ENCODE measurements at places on chromosomes 3 and 15.

- DNase-seq = peak; percentile 30
Measured at GRCh38 chr3:18740631-18741583, 315.8 kb upstream of the SATB1 start.

DNA sequence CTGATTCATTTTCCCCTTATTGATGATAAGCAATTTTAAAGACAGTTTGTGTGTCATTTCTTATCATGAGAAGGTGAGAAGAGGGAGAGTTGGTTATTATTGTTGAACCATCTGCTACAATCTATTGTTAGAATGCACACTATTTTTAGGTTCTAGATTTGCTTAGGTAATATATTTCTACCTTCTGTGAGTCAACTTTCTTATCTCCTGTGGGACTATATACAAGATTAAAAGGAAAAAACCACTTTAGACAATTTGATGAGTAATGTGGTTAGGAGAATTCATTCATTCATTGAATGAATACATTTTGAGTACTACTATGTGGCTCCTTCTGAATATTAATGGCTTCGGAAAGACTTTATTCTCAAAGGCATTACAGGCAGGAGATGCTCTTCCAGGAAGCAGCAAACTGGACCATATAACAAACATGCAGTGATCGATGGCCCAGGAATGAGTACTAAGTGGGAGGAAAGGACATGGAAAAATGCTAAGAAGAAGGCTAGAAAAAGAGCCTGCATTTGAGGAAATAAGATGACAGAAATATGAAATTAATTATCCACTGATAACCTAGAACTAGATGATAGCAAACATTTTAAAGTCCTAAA lies 22.4 kb downstream of the SPTSSB start:
- no peak for DNase-seq

DNA sequence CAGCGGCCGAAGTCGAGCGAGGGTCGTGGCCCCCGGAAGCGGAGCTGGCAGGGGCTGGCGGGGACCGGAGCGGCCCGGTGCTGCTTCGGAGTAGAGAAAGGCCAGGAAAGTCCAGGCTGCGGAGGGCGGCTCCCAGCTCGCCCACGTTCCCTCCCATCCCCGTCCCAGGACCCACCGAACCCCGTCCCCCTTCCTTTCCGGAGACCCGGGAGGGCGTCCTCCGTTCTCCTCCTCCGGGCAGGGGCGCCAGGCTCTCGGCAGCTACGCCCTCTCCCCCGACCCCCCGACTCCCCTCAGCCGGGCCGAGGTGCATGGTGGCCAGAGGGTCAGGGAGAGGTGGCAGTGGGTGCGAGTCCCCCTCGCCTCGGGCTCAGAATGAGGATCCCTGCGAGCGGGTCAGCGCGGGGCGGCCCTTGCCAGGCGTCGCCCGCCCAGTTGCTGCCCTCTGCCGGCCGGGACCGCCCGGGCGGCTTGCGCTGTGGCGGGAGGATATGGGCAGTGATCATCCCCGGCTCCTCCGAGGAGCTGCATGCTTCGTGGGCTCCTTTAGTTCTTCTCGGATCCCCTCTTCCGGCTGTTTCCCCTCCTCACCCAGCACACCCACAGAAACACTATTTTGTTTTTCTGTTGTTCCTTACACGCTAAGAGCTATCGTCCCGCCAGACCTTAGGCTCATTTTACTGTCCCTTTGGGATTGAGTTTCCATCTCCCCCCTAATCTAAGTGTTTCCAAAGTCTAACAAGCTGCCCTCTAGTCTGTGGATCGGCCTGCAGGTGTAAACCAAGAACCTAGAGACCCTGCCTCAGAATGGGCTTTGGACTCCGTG lies 744 bp upstream of the ALDH1A2 start:
- DNase-seq = peak; percentile 6

GRCh38 chr3:33074217-33075067 lies 22.5 kb downstream of the GLB1 start:
- DNase-seq = peak; percentile 61

DNA sequence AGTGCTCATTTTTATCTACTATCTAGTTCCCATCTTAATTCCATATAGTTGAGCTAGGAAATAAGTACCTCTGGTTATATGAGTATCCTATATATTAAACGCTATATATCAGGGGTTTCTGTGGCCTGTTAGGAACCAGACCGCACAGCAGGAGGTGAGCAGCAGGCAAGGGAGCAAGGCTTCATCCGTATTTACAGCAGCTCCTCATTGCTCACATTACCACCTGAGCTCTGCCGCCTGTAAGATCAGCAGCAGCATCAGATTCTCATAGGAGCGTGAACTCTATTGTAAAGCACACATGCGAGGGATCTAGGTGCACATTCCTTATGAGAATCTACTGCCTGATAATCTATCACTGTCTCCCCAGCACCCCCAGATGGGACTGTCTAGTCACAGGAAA lies 23.0 kb downstream of the GSK3B start:
- no peak for DNase-seq

- no peak for DNase-seq
Measured at GRCh38 chr15:67196222-67196621, 58.2 kb downstream of the AAGAB start.

DNA sequence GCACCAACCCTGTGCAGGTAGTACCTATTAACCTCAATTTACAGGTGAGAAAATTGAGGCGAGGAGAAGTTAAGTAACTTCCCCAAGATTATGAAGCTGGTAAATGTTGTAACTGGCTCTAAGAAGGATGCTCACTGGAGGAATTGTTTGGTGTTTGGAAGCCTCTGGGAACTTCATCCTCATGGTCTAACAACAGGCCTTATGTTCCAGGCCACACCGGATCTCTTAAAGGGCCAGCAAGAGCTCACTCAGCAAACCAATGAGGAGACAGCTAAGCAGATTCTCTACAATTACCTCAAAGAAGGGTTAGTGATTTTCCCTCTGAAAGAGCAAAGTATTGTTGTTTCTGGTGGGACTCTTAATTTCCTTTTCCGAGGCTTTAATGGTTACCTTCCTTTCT lies 63.9 kb downstream of the CGNL1 start:
- DNase-seq = no peak

GRCh38 chr3:45962033-45962432 lies 18.8 kb downstream of the CXCR6 start:
- DNase-seq = no peak

DNA sequence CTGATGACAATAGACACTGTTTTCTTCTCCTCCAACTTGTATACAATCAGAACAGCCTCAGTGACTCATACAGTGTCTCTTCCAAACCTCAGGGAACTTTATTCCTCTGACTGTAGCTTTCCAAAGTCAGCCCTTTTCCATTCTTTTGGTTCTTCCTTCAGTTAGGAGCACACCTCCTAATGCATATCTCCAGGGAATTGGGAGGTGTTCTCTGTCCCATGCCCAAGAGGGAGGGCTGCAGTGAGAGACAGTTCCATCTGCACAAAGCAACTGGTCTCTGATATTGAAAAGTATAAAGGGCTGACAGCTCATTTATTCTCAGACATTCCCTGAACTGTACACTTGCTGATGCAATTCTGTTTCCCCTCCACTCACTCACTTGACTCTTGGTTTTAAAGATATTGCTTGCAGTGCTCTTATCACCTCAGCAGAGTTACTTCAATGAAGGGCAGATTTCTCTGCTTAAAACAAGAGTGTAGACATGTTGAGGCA lies 337.8 kb upstream of the TBC1D5 start:
- no peak for DNase-seq

DNA sequence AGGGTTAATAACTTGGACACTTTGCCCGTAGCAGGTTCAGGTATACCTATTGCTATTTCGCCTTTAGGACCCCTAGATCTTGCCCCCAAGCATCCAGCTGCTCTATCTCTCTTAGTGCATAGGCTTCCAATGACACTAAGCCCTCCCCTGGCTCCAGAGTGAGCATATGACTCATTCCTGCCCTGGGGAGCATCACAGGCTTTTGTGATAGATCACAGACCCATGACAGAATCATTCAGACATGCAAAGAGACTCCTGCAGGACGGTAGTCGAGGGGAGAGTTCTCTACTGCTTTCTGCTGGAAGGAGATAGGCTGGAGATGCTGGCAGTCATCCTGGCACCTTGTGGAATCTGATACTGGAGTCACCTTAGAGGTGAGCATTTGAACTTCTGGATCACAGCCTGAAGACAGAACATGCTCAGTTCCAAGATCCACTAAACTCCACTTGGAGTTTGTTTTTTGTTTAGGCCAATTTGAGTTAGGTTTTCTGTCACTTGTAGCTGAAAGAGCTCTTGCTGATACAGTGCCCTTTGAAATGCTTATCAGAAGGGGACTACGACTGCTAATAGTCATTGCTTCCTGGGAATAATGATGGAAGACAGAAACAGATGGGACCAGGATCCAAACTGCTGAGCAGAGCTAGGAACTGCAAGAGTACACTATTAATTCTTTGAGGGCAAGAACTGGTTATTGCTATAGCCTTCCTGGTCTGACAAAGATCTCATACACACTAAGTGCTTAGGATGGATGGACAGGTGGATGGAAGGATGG lies 11.0 kb downstream of the LYSMD2 start:
- no peak for DNase-seq

DNA sequence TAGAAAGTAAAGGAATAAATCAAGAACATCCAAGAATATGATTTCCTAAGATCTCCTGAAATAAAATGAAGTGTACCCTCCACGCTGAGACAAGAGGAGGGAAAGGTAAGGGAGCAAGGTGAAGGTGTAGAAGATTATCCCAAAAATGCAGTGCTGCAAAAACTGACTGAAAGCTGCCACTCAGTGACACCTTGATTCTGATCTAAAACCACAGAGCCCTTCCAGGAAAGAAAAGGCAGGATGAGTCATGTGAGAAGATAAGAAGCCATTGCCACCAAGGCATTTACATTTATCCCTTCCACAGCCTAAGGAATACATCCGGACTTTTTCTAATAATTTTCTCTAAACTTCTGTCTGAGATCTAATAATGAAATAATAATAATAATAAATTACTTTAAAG lies 49.9 kb downstream of the IGSF11 start:
- no peak for DNase-seq

GRCh38 chr3:127667119-127667681 lies 5.6 kb upstream of the ABTB1 start:
- no peak for DNase-seq

GRCh38 chr3:37237252-37237651 lies 62.9 kb upstream of the LRRFIP2 start:
- no peak for DNase-seq

DNA sequence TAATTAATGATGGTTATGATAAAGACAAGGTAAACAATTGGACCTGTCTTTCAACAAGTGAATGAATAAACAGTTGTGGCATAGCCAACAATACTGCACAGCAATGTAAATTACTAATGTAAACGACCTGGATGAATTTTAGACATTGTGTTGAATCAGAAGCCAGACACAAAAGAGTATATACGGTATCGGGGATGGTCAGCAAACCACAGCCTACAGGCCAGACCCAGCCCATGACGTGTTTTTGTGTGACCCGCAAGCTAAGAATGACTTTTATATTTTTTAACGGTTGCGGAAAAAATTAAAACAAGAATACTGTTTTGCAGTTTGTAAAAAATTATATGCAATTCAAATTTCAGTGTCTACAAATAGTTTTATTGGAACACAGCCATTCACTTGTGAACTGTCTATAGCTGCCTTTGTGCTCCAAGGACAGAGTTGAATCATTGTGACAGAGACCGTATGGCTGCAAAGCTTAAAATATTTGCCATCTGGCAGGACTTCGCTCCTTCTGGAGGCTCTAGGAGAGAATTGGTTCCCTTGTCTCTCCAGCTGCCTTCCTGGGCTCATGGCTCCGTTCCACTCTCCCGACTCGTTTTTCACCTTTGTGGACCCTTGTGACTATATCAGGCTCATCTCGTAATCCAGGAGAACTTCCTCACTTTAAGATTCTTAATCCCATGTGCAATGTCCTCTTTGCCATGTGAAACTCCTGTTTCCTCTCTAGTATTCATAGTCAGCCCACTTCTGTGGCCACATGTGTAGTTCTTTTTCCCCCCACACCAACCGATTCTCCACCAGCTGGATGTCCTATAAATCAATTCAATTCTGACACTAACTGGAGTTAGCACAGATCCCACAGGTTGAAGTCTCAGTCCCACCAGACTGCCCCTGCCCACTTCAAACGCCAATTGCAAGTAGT lies 72.7 kb downstream of the CMTM8 start:
- no peak for DNase-seq

DNA sequence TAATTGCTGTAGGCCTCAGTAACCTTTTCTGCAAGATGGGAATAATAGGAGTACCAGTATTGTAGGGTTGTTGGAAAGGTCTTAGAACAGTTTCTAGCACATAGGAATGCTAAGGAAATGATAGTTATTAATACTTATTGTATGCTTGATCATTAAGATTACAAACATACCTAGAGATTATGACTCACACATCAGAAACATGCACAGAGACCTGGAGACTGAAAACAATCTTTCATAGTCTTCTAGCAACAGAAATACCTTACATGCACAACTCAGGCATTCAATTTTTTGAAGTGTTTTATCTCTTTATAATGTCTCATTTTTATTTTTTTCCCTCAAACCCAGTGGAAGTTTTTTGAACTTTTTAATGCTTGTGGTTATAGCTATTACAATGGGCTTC lies 104.4 kb upstream of the ZBTB20 start:
- no peak for DNase-seq

GRCh38 chr3:37395286-37395685 lies 220.9 kb upstream of the LRRFIP2 start:
- no peak for DNase-seq

GRCh38 chr3:63232764-63233396 lies 45.2 kb upstream of the SYNPR start:
- DNase-seq = no peak

DNA sequence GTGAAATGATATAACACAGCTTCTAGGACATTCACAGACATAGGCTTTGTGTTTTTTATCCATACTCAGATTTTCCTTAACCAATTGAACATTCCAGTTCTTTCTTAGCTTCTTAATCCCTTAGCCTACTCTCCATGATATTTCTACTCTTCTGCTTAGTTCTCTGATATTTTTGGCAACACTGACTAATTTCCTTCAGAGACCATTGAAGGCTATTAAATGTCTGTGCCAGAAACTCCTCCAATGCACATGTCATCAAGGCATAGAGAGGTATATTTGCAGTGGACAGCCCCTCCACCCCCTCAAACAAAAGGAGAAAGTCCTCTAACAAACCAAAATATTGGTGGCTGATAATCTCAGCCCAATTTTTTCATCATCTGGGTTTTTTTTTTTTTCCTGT lies 105.9 kb upstream of the TSC22D2 start:
- DNase-seq = no peak

GRCh38 chr15:78314181-78314581 lies 14.8 kb upstream of the SKIC8 start:
- no peak for DNase-seq

DNA sequence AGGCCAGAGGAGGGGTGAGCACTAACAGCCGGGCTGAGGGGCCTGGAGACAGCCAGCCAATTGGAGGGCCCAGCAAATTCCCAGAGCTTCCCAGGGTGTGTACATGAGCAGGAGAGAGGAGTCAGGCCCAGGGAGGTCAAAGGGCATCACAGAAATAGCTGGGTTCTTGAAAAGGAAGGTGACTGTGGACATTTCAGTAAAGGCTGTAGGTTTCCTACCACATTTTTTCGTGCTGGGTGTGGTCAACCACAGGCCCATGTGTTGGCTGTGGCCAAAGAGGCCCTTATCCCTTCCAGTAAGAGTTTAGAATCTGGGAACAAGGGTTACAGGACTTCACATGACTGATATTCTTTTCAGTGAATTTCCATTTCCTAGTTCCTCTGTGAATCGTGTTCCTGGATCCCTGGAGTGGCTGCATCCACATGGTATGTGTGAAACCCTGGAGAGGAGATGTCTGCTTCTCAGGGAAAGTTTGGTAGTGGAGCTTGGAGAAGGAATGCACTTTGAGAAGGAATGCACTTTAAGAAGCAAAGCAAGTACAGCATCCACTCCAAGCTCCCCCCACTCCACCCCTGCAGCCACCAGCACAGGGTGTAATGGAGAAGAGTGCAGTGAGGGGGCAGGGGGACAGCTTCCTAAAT lies 73.2 kb upstream of the HEG1 start:
- no peak for DNase-seq
